ENCODE measurements at places on chromosomes 12 and 14.
A peak's percentile ranks its signal among the peaks of the same experiment; 100 is the strongest.

- no peak for DNase-seq
These were observed 1.6 kb downstream of the LTA4H start for GRCh38 chr12:96033549-96034389.

GRCh38 chr14:97594306-97594705 lies 797.1 kb downstream of the VRK1 start:
- DNase-seq: no peak

DNA sequence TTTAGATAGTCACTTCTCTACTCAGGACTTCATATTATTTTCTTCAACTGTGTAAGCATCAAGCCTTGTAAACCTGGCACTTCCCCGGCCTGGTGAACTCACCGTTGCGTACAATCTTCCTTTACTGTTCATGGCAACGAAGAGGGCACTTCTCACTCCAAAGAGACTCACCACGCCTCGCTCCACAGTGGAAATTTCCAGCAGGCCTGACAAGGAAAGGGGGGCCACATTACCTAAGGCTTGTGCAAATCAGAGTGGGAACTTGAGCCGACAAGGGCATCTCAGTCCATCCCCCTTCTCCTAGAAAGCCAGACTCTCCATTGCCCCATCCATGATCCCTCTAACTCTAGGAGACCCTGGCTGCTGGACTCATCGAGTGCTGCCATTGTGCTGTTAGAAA lies 1.6 kb downstream of the FGF6 start:
- no peak for DNase-seq

DNA sequence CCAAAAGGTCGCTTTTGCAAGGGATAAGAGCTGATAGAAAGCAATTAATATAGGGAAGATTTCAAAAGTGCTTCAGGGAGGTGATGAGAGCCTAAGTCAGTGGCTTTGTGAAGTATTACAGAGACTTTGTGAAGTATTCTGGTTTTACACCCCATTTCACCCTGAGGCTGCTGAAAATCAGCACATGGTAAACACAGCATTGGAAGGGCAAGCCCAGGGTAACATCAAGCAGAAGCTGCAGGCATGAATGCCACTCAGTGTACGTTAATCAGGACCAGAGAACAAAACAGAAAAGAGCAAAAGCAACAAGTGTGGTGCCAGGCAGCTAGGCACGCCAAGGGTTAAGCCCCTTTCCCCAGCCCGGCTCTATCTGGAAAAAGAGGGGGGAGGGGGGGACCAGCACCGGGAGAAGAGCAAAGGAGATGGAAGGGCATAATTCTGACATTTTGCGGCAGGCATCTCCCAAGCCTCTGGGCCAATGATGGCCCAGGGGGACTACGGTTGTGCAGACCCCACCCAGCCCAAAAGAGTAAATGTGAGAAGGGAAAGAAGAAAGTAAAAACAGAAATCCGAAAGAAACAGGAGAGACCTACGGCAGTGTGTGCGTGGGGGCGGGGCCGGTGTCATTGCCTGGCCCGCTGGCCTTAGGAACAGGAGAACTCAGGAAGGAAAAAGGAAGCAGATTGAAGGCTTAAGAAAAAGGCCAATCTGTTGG lies 58.9 kb downstream of the DHRS2 start:
- no peak for DNase-seq

GRCh38 chr14:80055667-80056496 lies 155.4 kb downstream of the DIO2 start:
- peak; percentile 46 for DNase-seq

All from T1000 (cell line).